ENCODE measurements at places on chromosomes 5 and 9. TPM values are rescaled to one million over a fixed set of nuclear protein-coding genes. Genes with fewer than 3 reads are reported as not detected.

GRCh38 chr5:32230356-32231099, 56.4 kb upstream of the GOLPH3 start:
- DNase-seq: no peak

DNA sequence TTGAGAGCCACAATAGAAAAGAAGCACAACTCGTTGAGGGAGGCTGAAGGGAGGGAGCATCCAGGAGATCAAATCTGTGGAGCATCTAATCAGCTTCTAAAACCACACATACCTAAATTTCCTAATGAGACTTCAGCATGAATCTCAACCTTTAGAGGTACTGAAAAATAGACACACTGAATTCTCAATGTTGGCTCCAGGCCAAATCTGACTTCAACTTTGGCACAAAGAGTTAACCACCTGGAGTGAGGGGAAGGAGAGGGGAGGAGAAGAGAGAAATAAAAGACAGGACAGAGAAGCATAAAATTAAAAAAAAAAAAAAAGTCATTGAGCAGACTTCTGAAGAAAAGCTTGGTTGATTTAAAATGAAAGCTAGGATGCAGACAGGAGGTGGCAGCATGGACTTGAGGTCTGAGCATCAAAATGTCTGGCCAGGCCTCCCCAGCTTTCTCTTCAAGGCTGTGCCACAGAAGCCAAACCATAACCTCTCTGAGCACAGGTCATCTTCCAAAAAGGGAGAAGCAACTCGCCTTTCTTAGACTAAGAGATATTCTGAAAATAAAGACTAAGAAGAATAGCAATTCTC, 205.6 kb downstream of the DENND1A start:
- DNase-seq: peak; percentile 69

DNA sequence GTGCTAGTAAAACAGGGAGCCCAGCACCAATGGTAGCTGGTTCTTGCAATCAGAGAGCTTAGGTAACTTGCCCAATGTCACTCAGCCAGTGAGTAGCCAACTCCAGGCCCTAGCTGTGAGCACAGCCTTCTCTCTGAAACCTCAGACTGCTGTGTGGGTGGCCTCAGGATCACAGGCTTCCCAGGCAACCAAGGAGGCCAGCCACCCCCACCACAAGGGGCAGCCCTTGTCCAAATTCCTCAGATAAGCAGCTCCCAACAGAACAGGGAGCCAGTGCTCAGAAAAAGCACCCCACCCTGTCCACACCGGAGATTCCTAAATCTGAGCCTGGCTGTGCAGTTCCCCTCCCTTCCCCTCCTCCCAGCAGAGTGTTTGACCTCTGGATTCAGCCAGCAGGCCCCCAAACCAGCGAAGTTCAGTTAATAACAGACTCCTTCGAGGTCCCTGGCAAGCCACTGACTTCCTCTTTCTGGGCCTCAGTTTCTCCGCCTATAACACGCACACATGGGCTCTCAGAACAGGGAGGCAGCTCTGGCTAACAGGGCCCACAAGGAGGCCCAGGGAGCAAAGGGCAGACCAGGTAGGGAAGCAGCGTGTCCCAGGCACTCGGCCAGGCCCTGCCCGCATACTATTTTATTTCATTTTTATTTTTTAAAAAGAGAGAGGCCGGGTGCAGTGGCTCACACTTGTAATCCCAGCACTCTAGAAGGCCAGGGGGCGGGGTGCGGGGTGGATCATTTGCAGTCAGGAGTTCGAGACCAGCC, 2.7 kb downstream of the EEIG1 start:
- peak; percentile 94 for DNase-seq

DNA sequence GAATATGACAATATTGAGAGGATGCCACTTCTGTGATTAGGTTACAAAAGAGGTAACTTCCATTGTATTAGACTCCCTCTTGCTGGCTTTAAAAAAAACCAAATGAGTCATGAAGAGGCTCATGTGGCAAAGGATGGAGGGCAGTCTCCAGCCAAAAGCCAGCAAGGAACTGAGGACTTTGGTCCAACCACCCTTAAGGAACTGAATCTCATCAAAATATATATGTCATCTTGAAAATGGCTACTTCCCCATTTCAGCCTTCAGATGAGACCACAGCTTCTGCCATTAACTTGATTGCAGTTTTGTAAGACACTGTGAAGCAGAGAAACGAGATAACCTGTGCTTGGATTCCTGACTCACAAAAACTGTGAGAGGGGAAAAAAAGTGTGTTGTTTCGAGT, 15.5 kb upstream of the TRIM32 start:
- DNase-seq: no peak

The BSPRY gene
- not detected for polyA plus RNA-seq
